ENCODE measurements at places on chromosomes 7 and 10.
A peak's percentile ranks its signal among the peaks of the same experiment; 100 is the strongest.

DNA sequence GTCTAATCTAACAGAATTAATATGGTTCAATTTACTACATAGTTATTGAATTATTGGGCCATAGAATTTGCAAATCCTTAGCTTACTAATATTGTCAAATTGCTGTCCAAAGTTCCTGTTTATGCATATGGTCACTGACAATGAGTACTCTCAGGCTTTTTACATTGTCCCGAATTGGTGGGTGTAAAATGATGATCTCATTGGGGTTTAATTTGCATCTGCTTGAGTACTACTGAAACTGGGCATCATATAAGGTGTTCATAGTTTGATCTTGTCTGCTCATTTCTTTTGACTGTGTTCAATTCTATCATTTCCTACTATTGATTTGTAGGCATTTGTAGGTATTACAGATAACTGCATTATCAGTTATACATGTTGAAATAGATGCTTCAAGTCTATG lies 12.7 kb downstream of the ABCA13 start:
- no peak for DNase-seq

- no peak for DNase-seq
Observed at GRCh38 chr10:132715776-132716680, 69.9 kb downstream of the NKX6-2 start.

DNA sequence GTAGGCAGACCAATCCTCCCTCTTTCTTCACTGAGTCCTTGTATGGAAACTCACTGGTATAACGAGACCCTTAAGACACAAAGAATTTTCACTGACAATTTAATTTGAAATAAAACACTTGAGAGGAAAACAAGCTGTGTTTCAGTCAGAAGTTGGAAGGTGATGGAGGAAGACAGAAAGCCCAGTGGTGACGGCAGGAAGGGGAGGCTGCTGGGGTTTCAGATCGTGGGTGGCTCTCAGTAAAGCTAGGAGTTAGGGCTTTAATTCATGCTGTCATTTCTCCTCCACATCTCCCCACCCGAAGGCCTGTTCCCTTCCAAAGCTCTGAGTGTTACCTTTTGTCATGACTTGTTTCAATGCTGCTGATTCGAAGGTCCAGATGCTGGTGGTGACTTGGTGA lies 605.2 kb upstream of the DPP6 start:
- DNase-seq: no peak

DNA sequence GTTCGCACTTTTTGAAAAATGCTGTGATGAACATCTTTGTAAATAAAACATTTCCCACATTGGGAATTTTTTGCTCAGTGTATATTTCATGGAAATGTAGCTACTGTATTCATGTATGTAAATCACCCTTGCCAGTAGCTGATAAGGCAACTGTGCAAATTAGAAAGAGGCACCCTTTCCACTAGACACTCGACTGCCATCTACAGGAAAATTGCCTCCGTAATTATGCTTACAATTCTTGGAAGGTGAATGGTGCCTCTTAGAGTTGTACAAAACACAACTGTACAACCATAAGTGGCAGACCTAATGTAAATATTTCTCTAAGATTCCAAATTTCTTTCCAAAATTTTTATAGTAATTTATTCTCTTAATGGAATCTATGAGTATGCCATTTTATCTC lies 491.7 kb downstream of the CCSER2 start:
- no peak for DNase-seq

DNA sequence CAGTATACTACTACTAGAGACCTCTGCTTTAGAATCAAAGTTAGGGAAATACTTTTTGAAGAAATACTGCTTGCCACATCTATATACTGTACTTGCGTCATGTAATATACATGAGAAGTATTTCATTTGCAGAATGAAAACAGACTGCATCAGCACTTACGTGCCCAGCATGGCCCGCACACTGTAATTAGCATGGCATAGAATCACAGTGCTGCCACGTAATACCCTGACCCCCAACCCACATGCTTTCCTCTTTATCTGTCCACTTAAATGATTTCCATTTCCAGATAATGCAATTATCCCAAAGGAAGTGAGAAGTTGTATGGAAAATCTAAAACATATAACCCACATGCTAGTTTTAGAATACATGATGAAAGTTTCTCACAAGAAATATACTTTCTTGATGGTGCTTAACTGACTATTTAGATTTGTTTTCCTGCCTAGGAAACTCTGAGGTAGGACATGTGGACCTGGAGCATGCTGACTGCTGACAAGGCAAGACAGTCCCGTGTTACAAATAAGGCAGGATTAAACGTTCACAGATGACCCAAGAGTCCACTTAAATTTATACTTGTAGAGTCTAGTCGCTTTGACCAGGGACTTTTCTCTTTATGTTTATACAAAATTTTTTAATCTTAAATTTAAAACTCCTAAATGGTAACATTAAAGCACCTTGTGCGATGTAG lies 12.6 kb downstream of the USP6NL start:
- DNase-seq: no peak

DNA sequence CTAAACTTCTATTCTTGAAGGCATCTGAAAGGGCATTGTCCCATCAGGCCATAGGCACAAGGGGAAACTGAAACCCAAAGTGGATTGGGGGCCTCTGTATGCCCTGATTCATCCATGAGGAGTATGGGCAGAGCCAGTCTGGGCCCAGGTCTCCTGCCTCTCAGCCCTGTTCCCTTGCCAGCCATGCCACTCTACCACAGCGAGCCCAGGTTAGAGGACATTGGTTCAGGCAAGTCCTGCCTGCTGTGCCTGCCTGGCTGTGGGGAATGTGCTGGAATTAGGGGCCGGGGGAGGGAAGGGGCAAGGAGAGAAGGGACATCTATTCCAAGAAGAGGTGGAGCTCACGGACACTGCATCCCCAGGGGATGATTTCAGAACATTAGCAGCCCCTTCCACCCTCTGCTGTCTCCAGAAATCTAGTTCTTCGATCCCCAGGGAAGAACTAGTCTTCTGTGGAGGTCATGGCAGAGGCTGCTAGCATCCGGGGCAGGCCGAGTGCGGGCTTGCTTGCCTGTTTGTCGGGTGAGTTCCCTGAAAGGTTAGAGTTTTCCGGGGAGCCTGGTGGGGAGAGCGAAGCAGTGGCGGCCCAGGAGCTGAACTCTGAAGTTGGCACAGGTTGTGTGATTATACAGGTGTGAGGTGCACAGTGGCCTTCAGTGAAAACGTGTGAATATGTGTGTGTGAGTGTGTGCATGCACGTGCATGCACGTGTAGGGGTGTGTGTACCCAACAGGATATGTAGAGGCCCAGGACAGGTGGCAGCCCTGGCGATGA lies 37.8 kb downstream of the TBATA start:
- no peak for DNase-seq

GRCh38 chr7:23299770-23300300 lies 696 bp downstream of the MALSU1 start:
- DNase-seq: no peak

- no peak for DNase-seq
Observed at GRCh38 chr10:28624351-28624750, 53.0 kb upstream of the BAMBI start.

DNA sequence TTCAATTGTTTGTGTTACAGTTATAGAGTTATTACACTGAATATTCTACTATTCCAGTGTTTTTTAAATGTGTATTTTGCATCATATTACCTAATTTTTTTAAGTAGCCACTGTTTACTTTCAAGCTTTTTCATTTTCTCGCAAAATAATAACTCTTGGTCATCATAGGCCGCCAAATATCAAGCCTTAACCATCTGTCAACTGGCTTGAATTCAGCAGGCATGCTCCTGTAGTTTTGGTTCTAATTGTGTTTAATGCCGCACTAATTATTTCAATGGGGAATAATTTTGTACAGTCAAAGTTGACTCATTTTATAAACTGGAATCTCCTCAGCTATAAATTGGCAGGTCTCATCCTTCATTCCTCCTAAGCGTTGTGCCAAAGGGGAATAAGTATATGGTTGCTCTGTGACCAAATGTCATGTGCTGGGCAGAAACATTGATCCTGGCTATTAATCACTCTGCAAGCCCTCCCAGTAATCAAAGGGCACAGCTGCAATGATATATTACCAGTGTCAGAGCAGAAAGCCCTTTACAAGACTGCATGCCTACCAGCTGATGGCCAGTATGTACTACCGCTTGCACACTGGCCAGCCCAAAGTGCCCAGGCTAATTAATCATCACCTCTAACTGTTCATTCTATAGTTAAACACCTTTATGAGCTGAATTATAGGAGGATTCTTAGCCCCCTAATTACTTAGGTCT lies 74.8 kb downstream of the SKAP2 start:
- DNase-seq: no peak

DNA sequence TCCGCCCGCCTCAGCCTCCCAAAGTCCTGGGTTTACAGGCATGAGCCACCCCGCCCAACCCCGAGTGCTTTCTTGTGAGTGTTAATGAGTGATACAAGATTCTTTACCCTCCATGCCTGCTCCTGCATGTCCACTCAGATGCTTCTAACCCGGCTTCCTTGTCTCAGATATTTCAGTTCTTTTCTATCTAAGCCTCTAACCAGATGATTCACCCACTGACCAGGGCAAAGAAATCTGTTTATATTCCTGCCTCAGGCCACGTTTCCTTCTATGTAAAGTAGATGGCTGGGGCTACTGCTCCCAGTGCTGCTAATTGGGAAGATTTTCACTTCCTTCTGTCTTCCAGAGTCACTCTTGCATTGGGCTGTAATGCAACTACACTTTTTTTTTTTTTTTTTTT lies 395.1 kb upstream of the ANKRD30A start:
- DNase-seq: no peak

GRCh38 chr7:2015251-2015871 lies 217.4 kb downstream of the MAD1L1 start:
- DNase-seq: no peak

- DNase-seq: no peak
Observed at GRCh38 chr7:33781796-33782195, 123.5 kb upstream of the BMPER start.

GRCh38 chr10:26860102-26860442 lies 686 bp downstream of the ABI1 start:
- peak; percentile 27 for DNase-seq

- no peak for DNase-seq
Observed at GRCh38 chr10:13453896-13454295, 74.9 kb downstream of the BEND7 start.

- no peak for DNase-seq
Observed at GRCh38 chr10:124903111-124903510, 38.8 kb upstream of the ZRANB1 start.

DNA sequence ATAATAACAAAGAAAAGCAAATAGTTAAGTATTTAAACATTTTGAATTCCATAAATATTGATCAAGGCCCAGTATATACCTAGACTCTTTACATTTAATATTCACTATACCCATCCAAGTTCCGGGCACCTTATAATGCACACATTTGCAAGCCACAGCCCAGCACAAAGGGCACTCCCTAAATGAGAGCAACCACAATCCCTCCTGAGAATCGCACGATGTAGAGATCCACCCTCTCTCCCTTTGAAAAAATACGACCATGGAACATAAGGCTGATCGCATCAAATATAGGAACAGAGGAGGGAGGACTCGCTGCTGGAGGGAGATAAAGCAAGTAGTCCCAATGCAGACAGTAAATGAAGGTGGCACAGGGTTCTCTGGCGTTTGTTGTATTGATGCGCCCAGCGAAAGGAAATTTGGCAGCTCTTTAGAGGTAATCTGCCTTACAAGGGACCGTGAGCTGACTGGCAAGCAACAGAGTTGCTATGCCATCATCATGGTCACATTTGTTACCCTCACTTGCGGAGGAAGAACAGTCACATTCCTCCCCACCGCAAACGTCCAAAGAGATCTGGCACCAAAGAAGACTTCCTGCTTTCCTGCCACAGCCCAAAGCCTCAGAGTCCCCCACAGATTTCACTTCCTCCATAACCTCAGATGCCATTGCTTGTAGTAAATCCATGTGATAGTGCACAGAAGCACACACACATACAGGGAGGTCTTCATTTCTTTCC lies 16.1 kb upstream of the TAS2R40 start:
- no peak for DNase-seq

- DNase-seq: no peak
Observed at GRCh38 chr7:29478687-29479240, 84.9 kb upstream of the PRR15 start.

GRCh38 chr10:124869941-124870340 lies 68.3 kb downstream of the ABRAXAS2 start:
- DNase-seq: no peak

Measured in stimulated activated CD8-positive, alpha-beta memory T cell treated with anti-CD3 and anti-CD28 coated beads, Interleukin-7, amount 100 ng/mL, for 1 hour (primary cell).